ENCODE measurements at places on chromosomes 6 and 20.

- DNase-seq, result peak; percentile 6
Measured at GRCh38 chr20:45467861-45468260, 1.7 kb upstream of the WFDC2 start.

- no peak for DNase-seq
Measured at GRCh38 chr6:132927713-132928112, 113.3 kb downstream of the RPS12 start.

DNA sequence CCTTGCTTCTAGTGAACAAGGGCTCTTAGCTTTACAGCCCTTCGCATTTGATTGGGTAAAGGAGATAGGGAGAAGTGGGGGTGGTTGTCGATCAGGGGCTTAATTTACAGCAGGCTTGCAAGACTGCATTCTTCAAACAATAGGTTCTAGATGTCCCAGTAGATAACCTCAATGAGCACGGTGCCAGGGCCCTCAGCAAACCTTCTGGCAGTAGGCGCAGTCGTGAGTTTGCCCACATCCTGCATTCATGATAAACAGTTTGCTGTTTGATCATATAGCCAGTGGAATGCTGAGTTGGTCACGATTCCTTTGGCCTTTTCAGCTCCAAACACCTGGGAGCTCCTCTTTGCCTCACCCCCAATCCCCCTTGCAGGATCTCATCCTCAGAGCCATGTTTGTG, 27.5 kb downstream of the SUN5 start:
- DNase-seq, result no peak

- DNase-seq, result no peak
Measured at GRCh38 chr6:45477278-45477677, 99.5 kb upstream of the SUPT3H start.

- DNase-seq, result no peak
Measured at GRCh38 chr20:57605045-57605444, 15.2 kb downstream of the ZBP1 start.

DNA sequence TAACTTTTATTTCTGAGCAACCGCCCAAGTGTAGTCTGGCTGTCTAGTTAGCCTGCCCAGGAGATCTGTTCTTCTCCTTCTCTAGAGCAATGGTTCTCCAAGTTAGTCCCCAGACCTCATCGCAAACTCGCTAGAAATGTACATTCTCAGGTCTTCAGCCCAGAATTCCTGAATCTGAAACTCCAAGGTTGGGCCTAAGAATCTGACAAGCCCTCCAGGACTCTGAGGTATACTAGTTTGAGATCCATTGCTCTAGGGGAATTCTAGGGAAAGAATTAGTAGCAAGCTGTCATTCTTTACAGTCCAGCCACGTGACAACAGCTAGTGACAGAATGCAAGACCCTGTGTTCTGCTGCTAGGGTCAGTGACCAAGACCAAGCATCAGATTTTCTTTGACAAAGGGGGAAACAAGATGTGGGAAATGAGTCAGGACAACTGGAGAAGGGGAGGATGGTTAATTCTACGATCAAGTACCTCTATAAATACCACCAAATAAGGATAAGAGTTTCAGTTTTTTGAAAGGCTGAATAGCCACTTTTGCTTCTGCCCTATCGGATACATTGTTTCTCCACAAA, 5.8 kb downstream of the UBE2V1 start:
- DNase-seq, result no peak

DNA sequence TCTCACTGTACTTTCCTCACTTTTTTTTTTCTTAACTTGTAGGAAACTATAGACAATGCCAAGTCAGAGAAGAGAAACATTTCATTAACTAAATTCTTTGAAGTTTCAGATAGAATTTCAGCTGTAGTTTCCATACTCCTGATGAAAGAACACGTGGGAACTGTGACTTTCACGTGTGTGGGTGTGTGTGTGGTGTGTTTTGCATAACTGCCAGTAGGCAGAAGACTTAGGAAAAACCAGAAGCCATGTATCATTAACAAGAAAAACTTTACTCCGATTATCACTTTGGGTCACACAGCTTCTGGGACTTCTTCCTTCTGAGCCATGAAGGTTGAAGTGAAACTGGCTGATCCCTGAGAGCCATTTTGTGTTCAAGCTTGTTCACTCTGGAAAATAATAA, 483.3 kb downstream of the TFAP2B start:
- DNase-seq, result peak; percentile 2

- DNase-seq, result no peak
Measured at GRCh38 chr20:39057911-39058310, 95.8 kb downstream of the DHX35 start.

DNA sequence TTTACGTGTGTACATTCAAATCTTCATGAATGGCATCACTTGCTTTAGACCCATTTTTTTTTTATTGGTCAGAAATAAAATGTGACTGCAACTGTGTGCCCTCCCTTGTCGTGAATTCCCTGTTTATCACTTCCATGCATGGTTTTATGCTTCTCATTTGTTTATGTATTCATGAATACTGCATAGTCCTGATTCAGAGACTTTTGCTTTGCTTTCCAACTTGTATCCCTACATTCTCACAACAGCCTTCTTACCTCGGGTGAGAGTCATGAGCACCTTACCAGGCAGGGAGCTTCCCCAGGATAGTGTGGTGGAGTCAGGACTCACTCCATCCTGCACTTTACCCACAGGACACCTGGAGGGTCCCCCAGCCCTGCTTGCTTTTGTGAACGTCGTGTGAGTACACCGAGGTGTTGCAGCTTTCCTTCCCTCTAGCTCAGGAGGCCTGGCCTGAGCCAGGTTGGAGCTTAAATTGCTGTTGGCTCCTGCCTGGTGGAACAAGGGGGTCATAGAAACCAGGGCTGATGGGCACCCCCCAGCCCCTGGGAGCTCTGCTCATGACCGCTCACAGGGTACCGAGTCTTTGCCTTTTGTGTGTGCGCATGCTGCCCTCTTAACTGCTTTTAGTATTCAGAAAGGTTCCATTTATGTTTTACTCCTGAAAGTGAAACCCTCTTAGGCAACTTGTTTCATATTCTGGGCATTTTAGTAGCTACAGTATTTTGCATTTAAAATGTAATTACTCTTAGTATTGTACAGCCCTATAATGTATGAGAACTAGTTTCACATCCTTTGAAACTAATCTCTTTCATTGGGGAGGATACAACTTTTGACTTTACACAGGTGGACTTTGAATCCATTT, 66.0 kb downstream of the CDS2 start:
- DNase-seq, result no peak

DNA sequence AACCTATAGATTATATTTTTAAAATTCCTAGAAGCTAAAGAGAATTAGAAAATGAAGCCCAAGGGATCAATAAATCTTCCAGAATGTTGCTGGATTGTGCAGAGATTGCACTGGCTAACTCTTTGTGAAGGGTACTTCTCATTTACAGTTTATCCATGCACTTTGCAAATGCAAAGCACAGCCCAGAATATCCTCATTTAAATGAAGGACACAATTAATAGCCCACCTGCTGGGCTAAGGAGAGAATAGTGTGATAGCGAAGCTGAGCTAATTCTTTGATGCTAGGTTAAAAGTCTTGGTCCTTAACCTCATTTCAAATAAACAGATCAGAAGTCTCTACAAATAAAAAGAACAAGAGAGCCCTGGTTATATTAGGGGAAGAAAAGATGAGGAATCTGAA, 72.5 kb downstream of the SMPDL3A start:
- no peak for DNase-seq

- no peak for DNase-seq
Measured at GRCh38 chr20:61343934-61344333, 91.9 kb downstream of the CDH4 start.

- no peak for DNase-seq
Measured at GRCh38 chr6:112920994-112921393, 573.9 kb downstream of the RFPL4B start.

DNA sequence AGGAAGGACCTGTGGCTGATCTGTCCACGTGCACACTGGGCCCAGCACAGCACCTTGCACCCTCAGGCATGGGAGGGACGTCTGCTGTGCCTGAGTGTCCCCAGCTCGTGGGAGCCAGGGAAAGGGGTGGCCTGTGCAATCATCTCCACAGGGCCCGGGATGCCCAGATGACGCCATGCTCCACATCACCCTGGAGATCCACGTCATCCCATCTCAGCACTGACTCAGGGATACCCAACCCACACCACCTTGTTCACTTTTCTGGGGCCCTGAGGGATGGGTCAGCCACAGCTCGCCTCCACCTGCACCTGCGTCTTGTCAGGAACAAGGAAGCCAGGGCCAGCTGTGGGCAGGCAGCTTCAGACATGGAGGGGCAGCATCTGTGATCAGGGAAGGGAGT, 48.2 kb downstream of the RAB44 start:
- DNase-seq, result no peak

DNA sequence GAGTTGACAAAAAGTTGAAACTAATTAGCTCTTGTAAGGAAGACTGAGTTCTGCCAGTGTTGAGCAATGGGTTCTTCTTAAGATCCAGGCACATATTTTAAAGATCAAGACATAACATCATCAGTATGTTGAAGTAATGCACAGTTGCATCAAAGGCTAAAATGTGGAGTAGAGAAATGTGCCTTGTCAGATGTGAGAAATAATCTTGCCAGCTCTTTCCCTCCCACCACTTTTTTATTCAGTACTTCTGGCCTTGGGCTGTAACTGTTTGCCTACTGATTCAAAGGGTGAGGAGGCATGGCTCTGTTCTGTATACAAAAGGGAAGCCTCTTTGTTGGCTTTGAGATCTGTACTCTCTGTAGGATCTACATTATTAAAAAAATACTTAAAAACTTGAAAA, 13.1 kb downstream of the PKIB start:
- DNase-seq, result no peak

Measured in nucleus accumbens (tissue), 56 donors.